NCI-H524 (cell line): ENCODE measurements at places on chromosomes 12 and 14.

- DNase-seq, result no peak
Measured at GRCh38 chr14:75025082-75025481, 22.4 kb downstream of the EIF2B2 start.

- peak; percentile 46 for DNase-seq
Measured at GRCh38 chr14:54901380-54902142, 1.1 kb downstream of the GCH1 start.

DNA sequence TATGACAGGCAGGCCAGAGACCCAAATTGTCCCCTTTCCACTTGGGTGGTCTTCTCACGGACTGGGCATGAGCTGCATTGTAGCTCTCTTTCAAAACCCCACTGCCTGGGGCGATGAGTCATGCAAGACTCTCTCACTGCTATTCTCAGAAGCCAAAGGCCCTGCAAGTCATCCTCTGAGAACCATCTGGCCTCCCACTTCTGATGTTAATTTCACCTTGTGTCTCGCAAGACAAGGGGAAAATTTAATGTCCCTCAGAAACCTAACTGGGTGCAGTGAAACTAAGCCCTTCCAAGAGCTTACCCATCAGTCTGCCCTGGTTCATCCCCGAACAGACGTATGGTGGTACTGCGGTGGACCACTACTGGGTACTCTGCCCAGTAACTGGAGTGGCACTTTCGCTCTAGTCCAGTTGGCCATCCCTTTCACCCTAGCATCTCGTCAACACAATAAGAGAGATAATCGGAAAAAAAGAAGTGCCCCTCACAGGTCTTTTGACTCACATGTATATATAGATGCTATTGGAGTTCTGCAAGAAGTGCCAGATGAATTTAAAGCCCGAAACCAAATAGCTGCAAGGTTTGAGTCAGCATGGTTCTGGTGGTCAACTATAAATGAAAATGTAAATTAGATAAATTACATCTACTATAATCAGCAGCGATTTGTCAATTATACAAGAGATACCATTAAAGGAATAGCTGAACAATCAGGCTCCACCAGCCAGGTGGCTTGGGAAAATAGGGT lies 31.3 kb upstream of the LALBA start:
- DNase-seq, result peak; percentile 24

DNA sequence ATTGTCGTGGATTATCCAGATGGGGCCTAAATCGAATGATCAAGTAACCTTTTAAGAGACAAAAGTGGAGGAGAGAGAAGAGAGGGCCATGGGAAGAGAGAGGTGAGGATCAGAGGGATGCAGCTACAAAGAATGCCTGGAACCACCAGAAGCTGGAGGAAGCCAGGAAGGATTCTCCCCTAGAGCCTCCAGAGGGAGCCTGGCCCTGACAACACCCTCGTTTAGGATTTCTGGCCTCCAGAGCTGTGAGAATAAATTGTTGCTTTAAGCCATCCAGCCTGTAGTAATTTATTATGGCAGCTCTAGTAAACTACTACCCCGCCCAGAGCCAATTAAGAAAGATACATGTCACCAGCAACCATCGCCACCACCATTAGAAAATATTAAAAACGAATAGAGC lies 46.2 kb upstream of the GSC start:
- DNase-seq, result peak; percentile 38

- DNase-seq, result no peak
Measured at GRCh38 chr12:75820071-75820470, 211.5 kb downstream of the PHLDA1 start.

GRCh38 chr14:29749327-29749726 lies 178.3 kb downstream of the PRKD1 start:
- no peak for DNase-seq

- DNase-seq, result no peak
Measured at GRCh38 chr12:127270193-127270592, 996.8 kb upstream of the TMEM132C start.

DNA sequence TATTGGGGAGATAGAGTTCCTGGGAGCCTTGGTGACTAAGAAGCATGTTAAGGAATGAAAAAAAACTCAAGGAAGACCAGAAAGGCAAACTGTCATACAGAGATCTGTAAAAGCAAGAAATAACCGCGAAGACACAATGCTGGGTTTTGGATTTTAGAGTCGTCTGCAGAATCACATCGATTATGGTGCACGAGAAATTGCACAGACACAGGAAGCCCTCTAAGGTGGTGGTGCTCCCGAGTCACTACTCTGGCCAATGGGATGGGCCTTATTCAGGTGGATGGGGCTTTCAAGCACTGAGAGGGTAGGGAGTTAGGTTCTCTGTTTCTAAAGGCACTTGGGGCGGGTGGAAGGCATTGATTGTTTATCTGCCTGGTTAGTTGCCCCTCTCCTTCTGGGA lies 10.3 kb upstream of the FLVCR2 start:
- no peak for DNase-seq

DNA sequence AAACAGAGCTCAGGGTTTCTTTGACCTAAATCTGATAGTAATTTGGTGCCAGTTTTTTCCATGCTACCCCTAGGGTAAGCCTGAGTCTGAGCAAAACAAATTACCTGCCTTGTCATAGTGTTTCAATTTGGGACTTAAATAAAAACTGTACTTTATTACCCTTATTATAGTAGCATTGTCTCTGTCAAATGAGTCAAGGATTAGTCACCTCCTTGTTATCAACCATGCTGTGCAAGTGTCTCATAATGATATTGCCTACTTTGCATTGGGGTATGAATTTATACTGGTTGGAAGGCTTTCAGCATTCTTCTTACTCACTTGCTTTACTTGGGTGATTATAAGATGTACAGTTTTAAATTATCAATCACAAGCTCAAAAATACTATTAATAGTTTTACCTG lies 380.0 kb downstream of the LRFN5 start:
- no peak for DNase-seq

DNA sequence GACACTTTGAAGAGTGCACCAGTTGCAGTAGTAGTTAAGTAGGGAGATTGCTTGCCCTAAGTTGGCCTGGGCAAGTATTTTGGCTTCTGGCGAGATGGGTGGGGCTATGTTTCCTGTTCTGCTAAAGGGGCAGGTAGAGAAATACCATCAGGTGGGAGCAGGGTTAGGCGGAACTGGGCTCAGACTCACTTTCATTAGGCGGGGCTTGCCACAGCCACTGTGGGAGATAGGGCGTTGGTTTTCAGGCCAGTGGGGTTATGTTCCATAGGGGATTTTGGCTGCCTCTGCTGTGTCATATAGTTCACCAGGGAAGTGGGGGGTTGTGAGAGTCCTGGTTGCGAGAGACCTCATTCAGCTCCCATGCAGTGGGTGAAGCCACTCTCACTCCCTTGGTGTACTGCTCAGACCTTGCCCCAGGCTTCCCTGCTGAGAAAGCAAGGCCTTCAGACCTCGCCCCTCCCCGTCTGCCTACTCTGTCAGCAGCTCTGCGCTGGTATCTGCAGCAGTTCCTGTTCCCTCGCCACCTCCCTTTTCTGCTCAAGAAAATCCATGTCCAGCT lies 43.3 kb downstream of the AEBP2 start:
- DNase-seq, result no peak

DNA sequence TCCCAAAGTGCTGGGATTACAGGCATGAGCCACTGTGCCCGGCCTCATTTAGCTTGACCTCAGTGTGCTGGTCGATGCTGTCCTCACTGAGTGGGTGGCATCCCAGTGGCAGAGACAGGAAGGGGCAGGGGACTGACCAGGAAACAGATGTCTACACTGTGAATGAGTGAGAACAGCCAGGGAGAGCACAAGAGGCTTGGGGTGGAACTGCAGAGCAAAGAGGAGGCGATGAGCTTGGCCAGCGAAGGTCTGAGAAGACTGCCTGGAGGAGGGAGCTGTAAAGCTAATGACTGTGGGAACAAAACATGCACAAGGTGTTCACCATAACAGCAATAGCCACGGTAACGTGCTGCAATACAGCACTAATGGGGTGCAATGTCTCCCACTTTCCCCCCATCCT lies 57.2 kb upstream of the BEGAIN start:
- peak; percentile 23 for DNase-seq

DNA sequence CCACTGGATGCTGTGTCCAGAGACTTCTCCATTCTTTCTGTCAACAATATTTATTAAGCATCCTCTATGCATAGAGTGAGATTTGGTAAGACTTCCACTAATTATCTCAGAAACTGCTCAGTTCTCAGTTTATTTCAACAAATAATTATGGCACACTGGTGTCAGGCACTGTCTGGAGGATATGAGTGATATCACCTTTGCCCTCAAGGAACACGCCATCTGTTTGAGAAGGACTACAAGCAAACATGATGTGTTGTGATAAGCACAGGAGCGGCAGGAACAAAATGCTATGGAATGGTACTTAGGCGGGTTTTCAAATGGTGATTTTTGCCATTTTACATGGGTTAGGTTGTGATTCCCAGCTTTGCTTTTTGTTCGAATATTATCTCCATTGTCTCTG lies 229.2 kb downstream of the DPF3 start:
- DNase-seq, result no peak

DNA sequence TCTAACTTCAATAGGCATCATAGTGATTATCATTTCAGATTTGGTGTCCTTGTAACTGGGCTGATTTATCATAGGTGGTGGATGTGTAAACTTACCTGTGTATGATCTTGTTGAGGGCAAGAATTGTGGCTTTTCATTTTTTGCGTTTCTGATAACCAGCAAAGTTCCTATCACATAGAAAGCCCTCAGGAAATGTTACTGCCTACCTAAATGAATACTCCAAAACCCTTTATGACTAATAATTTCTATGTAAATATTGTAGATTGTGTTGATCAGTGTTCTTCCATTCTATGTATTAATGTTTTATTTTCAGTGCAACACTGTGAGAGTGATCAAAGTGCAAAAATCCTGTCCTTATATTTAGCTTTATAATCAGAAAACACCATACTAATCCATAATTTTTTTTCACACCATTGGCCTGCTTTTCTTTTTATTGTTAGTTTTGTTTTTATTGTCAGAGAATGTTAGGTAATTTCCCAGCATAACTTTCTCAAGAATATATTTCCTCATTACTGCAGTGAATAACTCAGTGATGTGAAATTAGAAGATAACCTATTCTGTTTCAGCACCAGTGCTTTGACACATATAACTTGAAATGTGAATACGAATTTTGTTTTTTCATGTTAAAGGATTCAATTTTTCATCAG lies 94.1 kb downstream of the GPHN start:
- no peak for DNase-seq

DNA sequence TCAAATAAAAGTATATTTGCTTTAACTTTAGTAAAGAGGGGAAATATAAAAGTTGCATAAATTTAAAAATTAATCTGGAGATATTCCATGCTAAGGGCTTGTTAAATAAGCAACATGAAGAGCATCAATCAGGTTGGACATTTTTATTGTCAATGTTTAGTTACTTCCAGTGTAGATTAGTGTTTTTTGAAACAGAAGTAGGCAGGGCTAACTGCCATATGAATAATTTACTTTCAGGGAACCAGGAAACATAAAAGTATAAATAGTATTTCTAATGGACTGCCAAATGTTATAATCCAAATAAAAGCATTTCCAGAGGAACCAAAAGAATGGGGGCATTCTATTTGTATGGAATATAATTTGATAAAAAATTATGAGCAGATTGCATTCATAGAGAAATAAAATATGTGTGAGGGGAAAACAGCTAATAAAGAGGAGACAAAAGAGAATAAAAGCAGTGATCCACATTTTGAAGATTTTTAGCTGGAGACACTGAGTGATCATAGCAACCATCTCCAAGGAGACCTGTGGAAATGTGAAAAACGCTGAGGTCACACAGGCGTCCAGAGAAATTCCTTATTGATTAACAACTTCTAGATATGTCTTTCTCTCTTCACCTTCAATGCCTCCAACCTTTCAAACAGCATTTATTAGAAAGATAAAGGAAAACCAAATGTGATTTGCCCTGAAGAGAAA lies 70.8 kb downstream of the SRGAP1 start:
- DNase-seq, result no peak

- no peak for DNase-seq
Measured at GRCh38 chr12:80766210-80766609, 49.5 kb downstream of the MYF5 start.

- no peak for DNase-seq
Measured at GRCh38 chr12:6635375-6635855, 344 bp downstream of the LPAR5 start.

GRCh38 chr12:109581856-109582255 lies 8.3 kb downstream of the MVK start:
- no peak for DNase-seq

GRCh38 chr14:55927028-55927427 lies 191.2 kb upstream of the PELI2 start:
- no peak for DNase-seq

GRCh38 chr14:85482552-85482951 lies 47.4 kb upstream of the FLRT2 start:
- DNase-seq, result no peak

DNA sequence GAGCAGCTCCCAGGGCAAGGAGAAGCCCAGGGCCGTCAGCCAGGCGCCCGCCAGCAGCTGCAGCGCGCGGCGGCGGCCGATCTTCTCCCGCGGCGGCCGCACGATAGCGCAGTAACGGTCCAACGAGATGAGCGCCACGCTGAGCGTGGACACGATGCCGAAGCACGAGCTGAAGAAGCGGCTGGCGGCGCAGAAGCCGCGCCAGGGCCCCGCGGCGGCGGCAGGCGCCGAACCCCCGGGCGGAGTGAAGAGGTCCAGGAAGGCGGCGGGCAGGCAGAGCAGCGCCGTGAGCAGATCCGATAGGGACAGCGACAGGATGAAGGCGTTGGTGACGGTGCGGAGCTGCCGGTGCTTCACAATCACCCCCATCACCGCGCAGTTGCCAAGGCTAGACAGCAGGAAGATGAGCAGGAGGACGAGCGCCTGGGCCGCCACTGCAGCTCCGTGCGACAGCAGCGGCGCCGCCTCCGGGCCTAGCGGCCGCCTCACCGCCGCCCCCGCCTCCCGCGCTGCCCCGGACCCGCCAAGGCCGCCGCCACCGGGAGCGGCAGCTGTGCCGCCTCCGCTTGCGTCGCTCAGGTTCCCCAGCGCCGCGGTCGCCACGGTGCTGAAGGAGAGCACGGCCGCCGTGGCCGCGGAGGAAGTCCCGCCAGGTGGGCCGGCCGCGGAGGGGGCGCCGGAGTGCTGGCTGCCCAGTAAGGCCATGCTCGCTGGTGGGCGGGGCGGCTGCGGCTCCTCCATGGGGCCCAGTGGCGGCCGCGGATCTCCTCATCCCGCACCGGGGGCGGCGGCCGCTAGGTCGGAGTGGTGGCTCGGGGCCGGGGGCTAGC lies 479 bp downstream of the GPR135 start:
- DNase-seq, result peak; percentile 35

DNA sequence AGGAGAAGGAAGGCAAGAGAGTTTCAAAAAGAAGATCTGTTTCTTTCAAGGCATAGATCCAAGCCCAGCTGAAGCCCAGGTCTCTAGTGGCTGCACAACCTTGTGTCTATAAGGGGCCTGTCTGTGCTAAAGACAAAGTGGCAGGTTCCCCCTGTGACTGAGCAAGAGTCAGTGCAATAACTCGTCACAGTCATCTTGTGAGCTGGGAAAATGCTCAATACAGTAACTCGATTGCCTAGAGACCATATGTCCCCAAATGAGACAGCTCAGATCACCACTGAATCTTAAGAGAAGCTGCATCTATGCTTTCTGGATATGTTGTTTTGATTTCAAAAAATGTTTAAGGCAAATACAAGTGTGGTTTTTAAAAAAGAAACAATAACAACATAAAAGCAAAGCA lies 24.2 kb downstream of the ST8SIA1 start:
- peak; percentile 54 for DNase-seq
